NT2/D1 (cell line): ENCODE measurements at places on chromosomes 12 and 14.

DNA sequence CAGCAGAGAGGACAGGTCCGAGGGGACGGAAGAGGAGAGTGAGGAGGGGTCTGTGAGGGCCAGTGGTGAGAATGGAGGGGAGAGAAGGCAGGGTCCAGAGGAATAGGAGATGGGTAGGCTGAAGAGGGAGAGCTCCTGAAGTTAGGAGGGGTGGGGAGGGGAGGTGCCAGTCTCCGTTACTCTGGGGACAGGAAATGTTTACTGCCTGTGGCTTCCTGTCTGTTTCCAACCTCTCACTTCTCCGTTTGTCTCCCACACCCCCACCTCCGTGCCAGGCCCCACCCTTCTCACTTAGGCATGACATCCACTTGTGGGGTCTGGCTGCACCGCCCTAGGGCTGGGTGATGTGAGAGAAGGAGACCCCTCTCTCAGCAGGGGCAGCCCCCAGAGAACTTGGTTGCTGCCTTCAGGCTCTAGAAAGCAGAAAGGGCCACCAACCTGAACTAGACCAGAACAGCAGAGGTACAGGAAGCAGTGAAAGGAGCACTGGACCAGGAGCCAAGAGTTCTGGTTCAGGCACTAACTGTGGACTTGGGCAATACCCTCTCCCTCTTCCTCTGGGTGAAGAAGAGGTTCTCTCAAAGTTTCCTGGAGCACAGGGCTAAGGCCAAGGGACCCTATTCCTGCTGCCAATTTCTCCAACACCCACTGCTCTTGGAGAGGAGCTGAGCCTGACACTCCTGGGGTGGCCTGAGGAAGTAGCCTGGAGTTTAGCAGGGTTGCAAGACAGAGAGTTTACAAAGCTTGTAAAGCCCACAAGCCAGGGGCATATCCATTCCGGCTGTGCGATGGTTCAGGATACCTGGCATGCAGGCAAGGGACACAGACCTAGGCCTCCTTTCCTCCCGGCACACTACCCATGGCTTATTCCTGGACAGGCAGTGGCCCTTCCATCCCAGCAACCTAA, 5.5 kb downstream of the ITGA5 start:
- DNase-seq: no peak

DNA sequence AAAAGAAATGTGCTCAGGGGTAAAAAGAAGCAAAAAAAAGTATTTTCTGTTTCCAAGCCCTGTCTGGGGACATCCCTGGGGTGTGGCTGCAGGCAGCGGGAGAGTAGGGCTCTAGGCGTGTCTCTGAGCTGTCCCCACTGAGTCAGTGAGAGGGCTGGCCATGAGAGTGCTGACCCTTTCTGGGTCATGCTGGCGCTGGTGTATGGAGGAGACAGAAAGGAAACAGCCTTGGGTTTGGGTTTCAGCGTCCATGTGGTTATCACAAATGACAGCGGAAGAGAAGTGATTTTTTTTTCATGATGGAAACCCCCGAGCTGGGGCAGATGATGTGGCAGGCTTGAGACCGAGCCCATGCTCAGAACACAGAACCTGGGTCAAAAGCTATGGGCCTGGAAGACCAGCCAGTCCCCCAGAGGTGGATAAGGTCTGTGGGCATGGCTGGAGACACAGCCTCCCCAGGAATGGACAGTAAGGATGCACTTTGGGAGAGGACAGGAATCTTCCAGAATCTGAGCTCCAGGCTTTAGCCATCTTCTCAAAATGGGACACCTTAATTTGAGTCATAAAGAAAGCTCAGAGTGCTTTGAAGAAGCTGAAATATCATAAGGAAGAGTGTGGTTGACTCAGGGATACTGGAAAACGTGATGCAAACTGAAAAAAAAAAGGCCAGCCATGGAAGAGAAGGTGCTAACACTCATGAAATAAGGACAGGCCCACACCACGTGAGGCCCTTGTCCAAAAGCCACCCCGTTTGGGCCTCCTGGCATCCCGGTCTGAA, 36.2 kb downstream of the SYNE3 start:
- no peak for DNase-seq

GRCh38 chr12:120358412-120359100, 10.4 kb downstream of the MSI1 start:
- DNase-seq: no peak

- DNase-seq: no peak
Measured at GRCh38 chr14:65258391-65258790, 154.1 kb upstream of the FUT8 start.
